ENCODE measurements at places on chromosomes 2 and 18. TPM values are rescaled to one million over a fixed set of nuclear protein-coding genes. Genes with fewer than 3 reads are reported as not detected.

DNA sequence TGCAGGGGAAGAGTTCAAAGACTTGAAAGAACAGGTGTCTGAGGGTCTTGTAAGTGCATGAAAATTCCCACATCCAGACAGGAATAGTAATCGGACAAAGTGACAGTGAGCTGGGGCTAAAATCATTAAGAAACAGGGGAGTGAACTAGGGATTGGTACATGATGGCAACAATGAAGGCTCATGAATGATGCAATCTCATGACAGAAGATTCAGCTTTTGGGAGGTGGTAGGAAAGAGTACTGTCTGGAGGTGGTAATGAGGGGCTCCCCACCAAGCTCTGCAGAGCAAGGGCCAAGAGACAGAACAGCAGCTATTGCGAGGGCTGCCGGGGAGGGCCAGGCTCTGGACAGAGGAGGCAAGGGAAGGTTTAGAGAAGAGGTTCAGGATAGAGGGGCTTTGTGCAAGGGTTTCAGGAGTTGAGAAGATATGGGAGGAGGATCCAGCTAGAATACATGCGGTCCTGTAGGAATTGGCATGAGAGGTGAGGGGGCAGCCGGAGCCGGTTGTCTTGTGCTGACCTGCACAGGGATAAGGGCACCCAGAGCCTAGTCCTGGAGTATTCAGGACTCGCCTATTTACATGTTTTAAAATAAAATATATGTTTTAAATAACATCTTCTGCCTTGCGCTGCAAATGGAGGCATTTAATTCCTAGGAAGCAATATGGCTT lies 31.4 kb downstream of the MAP3K20 start:
- no peak for DNase-seq

GRCh38 chr2:111706481-111707001 lies 177.5 kb downstream of the ANAPC1 start:
- no peak for DNase-seq

GRCh38 chr2:29802986-29803385 lies 118.4 kb downstream of the ALK start:
- DNase-seq: no peak

- DNase-seq: no peak
Observed at GRCh38 chr2:67872481-67872880, 190.3 kb downstream of the C1D start.

DNA sequence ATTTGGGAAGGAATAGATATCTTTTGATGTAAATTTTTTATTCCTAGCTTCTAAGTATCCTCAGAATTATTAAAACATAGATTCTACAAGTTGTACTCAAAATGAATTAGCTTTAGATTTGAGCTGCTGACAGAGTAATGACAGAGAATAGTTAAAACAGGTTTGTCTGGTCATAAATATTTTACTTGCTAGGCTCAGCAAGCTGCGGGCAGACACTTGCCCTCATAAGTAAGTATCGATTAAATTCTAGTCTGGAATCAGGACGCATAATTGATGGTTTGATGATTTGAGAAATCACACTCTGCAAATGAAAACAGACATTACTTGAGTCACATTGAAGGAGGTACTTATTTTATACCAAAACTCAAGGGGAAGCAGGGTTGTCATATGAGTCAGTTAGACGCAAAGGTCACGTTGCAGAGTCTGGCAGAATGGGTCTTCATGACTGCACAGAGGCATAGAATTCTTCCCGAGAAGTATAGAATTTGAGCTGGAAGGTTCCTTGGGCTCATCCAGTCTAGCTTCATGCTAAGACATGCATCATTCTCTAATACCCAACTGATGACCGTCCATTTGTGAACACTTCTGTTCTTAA lies 27.5 kb downstream of the ARL4C start:
- DNase-seq: no peak

GRCh38 chr2:206112846-206113547 lies 27.0 kb upstream of the INO80D start:
- DNase-seq: no peak

DNA sequence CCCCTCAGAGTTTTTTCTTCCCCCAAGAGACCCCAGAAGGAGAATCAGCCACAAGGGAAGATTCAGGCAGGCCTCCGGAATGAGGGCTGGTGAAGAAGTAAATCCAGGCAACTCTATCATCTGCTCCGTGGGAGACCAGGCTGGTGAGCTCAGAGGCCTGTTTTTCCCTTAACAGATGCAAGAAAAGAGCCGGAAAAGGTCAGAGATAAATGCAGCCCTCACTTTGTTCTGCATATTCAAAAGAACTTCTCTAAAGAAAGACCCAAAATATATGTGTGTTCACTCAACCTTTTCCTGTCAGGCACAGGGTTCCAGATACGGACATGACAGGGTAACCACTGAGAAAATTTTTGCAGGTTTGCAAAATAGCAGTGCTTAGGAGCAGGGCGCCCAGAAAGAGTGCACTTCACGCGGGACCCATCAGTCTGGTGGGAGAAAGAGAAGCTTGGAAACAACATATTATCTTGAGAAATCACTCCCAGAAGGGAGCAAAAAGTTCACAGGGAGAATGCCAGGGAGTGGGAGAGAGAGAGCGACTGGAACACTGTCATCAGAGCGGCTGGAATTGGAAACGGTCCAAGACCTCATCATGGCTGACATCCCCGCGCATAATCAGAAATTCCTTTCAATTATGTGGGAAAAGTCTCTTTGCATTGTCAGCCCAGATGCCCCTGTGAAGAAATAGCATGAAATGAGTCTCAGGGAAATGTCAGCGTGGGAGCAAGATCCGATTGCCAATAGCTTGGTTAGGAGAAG lies 244.8 kb upstream of the SLC14A2 start:
- no peak for DNase-seq

- no peak for DNase-seq
Observed at GRCh38 chr2:68569604-68570003, 73.8 kb upstream of the PROKR1 start.

DNA sequence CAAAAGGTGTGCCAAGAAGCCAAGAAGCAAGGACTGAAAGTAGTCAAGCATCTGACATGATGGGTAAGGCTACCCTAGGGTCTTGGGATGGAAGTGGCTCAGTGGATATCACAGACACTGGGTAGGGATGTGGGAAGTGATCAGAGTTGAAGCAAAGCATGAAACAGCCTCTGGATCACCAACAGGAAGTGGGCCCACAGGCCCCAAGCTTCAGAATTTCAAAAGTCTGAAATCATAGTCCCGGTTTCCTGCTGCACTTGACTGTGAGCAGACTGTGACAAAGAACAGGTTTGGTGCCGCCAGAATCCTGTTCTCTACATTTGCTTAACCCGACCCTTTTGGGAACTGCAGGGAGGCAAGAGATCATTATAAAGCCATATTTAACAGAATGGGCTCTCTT lies 57.4 kb downstream of the SP100 start:
- DNase-seq: no peak

GRCh38 chr2:201472411-201472810 lies 20.9 kb downstream of the STRADB start:
- DNase-seq: no peak

GRCh38 chr2:152620208-152620607 lies 97.1 kb downstream of the PRPF40A start:
- DNase-seq: no peak

DNA sequence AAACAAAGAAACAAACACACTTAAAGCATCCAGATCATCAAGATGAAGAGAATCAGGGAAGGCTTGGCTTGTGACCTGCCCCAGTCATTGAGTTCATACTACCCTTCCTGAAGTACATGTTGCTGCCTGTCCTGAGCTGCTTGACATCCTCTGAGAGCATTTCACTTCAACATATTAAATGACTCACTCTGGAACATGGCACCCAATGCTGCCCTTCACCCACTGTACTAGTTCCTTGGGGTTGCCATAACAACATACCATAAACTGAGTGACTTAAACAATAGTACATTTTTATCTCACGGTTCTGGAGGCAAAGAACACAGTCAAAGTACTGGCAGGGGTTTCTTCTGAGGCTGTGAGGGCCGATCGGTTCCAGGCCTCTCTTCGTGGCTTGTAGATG lies 371.3 kb downstream of the RNF144A start:
- no peak for DNase-seq

GRCh38 chr18:44729631-44730101 lies 49.0 kb downstream of the SETBP1 start:
- no peak for DNase-seq

GRCh38 chr2:109712746-109713145 lies 81.4 kb upstream of the RGPD5 start:
- DNase-seq: no peak

GRCh38 chr2:114049826-114050225 lies 159.9 kb downstream of the ACTR3 start:
- DNase-seq: no peak

DNA sequence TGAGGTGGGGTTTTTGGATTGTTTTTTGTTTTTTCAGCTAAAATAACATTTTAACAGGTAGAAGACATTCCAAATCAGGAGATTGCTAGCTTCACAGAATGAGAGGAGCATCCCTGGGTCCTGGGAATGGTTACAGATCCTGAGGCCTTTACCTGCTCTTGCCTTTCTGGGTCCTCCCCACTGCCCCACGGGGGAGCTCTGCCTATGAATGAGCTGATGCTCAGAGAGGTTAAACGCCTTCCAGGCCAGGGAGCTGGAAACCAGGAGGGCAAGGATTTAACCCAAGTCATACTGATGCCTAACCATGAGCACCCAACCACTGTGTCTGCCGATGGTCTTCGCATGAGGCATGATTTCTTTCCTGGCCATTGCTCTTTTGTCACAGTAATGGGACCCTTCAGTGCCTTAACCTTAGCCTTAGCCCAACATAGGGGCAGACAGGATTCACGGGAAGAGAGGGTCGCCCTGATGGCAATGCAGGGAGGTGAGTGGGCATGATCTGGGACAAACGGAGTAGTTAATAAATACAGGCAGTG lies 16.1 kb downstream of the MOCOS start:
- DNase-seq: no peak

DNA sequence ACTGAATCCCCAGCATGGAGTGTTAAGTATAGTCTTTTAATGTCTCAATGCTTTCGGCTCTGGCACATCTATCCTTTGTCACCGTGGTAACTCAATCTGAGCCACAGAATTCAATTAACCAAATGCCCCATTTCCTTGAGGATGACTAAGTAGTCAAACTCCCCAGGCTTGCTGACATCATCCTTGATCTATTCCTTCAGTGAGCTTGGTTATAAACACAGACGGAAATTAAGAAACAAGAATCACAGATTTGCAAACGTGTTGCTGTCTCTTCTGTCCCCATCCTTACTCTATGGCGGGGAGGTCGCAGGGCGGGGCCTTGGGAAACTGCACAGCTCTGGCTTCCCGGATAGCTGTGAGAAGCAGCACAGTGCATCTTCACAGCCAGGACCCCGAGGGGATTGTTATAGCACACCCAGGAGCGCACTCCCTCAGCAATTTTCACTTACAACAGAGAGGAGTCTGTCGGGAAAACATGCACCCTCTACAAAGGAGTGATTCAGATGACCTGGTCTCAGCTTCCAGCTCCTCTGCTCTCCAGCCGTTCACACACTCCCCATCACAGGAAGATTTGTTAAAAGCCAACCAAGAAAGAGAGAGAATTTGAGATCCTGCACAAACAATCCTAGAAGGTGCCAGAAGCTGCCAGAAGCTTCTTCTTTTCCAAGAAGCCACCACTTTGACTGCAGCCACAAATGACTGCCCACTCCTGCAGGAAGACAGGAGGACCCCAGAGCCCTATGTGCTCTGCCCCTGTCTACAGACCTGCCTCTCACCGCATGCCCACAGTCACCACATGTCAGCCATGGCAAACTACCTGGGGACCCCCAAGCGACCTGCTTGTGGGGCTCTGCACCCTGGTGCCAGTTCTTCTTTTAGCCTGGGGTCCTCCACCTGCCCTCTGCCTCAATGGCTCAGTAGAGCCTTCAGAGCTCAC lies 44.9 kb upstream of the YWHAQ start:
- DNase-seq: peak; percentile 84

DNA sequence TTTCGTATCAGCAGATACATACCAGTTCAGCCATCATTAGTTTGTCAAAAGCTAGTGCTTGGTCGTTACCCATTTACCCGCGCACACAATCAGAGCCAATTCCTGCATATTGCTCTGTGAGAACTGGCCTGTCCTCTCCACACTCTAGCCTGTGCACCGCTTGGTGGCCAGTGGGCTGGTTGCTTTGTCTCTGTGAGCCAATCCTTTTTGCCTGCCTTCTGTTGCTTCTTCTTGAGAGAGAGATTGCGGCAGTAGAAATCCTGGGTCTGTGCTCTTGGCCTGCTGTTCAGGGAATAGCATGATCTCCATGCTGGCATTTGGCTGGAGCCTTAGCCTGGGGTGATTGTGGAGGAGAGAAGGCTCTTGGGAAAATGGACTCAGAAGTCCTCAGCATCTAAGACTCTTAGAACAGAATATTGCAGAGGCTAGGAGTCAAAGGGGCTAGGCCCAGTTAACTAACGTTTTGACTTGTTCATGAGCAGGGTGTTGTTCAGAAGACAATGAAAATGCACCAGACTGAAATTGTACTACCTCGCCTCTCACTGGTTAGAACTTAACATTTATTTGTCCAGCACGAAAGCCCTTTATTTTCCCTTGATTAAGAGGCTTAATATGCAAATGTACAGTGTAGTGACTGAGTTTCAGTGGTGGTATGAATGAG lies 37.1 kb downstream of the MAP4K4 start:
- no peak for DNase-seq

GRCh38 chr2:22907330-22907729 lies 477.6 kb upstream of the KLHL29 start:
- no peak for DNase-seq

DNA sequence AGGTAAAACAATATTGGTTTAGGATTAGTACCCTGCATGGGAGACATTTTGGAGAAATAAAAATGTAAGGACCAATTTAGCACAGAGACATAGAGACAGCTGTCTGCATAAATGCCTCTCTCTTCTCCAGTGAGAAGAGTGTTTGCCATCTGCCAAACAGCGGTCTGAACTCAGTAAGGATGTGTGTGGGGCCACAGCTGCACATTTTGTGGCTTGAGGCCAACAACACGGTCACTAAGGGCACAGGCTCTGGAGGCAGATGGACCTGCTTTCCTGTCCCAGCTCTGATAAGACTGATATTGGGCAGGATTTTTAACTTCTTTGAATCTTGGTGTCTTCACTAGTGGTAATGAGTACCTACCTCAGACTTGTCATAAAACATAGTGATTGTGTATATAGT lies 10.2 kb downstream of the ZBTB14 start:
- peak; percentile 91 for DNase-seq

- no peak for DNase-seq
Observed at GRCh38 chr2:119280680-119281079, 57.0 kb downstream of the STEAP3 start.

- no peak for DNase-seq
Observed at GRCh38 chr18:8337211-8337610, 272.0 kb upstream of the RAB12 start.

The IL36A gene
- total RNA-seq: not detected

The DTNA gene
- 74.3 TPM for total RNA-seq

The GKN1 gene
- total RNA-seq: not detected

The SH3BP4 gene
- 20.0 TPM for total RNA-seq

The AGPS gene
- total RNA-seq: 40.1 TPM

The ARHGAP25 gene
- total RNA-seq: not detected

The CCT7 gene
- 425 TPM for total RNA-seq

The QPCT gene
- total RNA-seq: 0.24 TPM

The FAM237A gene
- not detected for total RNA-seq
